ENCODE measurements at places on chromosomes 2 and 18. TPM values are rescaled to one million over a fixed set of nuclear protein-coding genes. Genes with fewer than 3 reads are reported as not detected.

GRCh38 chr2:94999431-94999883 lies 26.1 kb upstream of the MAL start:
- no peak for DNase-seq

IL1B gene
- 1.3 TPM for total RNA-seq

DNA sequence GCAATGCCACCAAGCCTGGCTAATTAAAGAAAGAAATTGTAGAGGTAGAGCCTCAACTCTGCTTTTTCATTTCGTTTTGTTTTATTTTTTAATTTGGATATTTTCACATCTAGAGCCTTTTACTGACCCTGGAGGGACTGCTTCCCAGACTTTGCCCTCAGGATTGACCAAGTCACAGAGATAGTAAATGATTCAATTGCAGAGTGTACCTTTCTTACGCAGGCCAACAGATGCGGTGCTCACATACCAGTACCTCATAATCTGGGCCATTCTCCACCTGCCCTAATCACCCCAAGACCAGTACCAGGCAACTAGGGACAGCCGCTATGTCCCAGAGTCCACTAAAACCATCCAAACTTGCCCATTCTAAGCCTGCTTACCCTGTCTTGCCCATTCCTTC lies 110.8 kb downstream of the DDX1 start:
- DNase-seq: no peak

DNA sequence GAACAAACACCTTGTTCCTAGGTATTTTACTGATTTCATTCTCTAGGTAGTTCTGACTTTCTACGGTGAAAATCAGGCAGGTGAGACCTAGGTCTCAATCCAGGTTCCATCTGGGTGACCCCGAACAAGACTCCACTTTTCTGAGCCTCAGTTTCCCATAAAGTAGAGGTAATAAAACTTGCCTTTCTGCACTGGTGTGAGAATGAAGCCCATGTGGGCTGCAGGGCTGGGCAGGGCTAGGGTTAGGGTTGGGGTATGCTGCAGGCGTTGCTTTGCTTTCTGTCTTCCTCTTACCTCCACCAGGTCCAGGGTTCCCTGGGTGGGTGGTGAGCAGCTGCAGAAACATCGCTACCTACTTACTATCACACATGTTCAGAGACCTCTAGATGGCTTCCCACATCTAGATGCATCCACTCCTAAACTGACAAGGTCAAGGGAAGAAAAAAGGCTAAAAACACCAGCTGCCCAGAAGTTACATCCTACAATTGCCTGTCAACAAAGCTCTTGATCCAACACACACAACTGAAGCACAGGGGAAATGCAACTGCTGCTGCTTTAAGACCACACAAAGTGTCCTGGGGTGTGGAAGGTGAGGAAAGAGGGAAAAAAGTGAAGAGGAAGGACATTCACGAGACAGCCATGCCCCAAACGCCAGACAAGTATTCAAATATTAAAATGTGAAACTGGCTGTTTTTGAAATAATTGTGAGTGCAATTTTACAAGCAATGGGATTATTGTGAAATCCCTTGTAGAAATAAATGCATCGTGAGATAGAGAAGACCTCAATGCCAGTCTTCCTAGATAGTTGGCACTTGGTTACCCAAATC lies 23.5 kb downstream of the MBP start:
- DNase-seq: no peak

DNA sequence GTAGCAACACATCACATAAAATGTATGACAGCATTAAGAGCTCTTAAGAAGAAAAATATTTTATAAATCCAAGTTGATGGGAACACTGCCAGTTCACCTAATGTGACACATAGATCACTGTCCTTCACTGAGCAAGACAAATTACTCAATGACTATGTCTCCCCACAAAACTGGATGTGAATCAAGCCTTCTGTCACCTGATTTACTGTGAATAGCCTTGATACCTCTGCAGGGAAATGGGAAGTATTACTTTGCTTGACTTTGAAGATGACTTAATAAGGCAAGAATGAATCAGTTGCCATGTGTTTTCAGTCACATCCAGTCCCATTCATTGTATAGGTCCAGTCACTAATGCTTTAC lies 94.6 kb downstream of the NYAP2 start:
- DNase-seq: no peak

DNA sequence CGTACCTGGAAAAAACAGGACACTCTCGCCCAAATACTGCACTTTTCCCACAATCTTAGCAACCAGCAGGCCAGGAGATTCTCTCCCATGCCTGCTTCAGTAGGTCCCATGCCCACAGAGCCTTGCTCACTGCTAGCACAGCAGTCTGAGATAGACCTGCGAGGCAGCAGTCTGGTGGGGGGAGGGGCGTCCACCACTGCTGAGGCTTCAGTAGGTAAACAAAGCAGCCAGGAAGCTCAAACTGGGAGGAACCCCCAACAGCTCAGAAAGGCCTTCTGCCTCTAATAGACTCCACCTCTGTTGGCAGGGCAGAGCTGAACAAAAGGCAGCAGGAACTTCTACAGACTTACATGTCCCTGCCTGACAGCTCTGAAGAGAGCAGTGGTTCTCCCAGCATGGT lies 1202.8 kb upstream of the ACVR2A start:
- DNase-seq: no peak

DNA sequence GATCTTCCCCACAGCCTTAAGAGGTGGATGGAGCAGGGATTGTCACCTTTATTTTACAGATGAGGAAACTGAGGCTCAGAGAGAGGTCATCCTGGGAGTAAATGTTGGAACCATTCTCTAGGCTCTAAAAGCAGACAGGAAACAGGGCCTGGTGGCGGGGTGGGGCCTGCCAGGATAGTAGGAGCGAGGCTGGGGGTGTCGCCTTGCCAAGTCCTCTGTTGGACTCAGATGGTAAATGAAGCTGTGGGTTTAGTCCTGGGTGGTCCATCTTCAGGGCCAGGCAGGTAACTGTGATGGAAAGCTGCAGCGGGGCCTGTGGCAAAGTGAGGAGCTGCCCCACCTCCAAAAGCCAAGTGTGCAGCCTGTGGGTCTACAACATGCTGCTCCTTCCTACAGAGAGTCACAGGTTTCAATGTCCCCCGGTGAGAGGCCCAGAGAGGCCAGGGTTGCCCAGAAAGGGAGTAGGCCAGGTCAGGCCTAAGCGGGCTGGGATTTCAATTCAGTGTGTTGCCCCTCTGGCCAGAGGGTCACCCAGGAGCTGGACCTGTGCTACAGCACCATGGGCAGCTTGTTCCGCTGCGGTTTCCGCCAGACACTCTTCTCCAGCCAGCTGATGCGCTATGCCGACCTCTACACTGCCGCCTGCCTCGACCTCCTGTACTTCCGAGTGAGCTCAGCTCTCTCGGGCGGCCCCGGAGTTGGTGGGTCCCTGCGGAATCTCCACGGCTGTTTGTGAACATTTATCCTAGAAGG lies 6.6 kb downstream of the NT5DC4 start:
- DNase-seq: no peak

DNA sequence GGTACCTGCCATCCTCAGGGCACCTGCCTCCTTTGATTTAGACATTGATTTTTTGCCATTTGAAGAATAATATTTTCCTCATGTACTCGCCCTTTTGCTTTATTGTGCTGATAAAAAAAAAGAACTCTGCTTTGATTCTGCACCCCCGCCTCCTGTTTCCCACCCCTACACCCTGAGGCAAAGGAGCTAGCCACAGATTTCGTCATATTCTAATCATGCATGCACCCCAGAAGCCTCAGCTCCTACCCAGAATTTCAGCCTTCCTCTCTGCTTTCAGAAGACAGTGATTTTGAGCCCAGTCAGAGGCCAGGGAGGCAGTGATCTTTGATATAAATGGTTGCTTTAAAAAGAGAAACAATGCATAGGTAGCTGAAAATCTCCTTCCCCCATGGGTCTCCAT lies 329.0 kb downstream of the PTPRM start:
- no peak for DNase-seq

DNA sequence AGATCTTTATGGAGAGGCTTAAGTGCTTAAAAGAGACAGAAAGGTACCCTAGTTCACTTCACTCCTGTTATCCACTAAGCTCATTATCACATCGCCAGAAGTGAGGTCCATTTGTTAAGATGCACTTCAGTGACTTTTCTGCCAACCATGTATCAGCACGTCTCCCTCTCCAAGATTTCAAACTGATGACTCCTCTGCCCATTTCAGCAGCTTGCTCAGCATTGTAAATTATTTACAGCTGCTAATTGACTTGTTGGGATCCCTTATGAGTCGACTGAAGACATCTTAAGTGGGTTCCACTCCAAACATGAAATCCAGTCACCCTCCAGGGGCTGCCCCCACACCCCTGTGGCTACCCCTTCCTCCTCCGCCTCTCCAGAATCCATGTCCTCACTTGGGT lies 37.3 kb downstream of the DIPK1C start:
- no peak for DNase-seq

GRCh38 chr18:59426855-59427254 lies 67.8 kb upstream of the LMAN1 start:
- no peak for DNase-seq

PJVK gene
- 1.1 TPM for total RNA-seq

DNA sequence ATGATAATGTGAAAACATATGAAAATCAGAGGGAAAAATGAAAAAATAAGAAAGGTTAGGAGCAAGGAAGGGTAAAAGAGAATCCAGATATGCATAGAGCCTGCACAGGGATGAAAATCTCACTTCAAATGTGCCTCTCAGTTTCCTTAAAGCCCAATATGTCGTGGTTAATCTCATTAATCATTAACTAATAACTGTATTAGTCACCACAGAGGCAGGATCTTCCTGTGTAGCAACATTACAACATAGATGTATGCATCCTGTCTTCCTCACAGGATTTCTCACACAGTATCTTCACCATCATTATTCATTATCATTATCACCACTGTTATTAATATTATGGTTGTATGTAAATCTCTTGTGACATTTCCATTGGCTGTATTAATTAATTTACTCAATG lies 361.2 kb upstream of the SOX11 start:
- DNase-seq: no peak

DNA sequence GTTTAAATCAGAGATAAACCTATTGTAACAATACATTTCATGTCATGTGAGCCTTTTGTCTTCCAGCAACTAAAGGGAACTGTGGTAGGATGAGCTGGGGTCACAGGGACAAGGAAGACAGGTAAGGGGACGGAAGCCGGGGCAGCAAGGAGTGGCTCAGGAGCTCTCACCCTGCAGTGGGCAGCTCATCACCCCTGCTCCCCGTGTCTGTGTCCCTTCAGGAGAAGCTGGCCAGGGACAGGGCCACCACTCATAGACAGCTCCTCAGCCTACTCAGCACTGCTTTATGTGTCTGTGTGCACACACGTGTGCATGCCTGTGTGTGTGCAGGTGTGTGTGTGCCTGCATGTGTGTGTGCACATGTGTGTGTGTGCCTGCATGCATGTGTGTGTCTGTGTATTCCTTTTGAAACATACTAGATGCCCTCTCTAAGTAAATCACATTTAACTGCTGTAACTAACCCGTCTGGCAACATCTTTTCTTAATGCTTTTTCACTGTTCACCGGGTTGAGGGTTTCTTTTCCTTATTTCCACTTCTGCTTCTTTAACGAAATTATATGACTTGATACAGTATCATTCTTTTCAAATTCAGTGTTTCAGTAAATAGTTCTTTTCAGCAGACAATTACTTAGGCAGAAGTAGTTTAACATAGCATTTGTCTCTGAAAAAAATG lies 44.2 kb downstream of the LRRFIP1 start:
- no peak for DNase-seq

DNA sequence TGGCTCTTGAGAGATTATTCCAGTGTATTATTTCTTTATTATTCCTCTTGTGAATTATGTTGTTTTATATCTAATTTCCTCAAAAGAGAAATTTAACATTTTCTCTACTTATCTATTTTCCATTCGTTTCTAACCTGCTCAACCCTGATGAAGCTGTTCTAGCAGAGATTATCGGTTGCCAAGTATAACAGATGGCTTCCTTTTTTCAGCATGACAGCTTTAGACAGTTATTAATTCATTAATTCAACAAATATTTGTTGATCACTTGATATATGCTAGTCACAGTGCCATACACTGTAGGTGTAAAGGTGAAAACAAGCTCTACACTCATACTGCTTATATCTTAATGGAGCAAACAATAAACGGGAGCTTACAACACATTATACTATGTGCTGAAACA lies 137.9 kb upstream of the UBE2E3 start:
- DNase-seq: no peak

GTF2A1L gene
- 4.0 TPM for total RNA-seq

DNA sequence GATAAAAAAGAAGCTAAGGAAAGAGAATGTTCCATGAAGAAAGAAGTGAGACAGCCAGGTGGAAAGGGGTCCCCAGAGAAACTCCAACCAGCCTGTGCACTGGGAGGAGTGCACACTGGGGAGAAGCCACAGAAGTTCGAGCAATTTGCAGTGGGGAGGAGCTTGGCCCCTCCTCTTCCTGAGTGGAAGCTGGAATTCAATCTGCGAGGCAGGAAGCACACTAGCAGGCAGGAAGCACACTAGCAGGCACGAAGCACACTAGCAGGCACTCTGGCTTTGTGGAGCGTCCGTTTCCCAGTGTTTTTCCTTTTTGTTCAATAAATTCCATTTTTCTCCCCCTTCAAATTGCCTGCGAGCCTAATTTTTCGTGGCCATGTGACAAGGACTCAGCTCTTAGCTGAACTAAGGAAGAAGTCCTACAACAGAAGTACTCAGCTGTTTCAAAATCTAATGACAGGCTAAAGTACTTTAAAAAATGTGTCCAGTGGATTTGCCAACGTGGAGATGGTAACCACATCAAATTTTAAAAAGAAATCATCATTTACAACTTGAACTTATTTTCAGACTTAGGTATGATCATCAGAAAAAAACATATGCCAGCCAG lies 21.4 kb upstream of the SPIRE1 start:
- no peak for DNase-seq

DNA sequence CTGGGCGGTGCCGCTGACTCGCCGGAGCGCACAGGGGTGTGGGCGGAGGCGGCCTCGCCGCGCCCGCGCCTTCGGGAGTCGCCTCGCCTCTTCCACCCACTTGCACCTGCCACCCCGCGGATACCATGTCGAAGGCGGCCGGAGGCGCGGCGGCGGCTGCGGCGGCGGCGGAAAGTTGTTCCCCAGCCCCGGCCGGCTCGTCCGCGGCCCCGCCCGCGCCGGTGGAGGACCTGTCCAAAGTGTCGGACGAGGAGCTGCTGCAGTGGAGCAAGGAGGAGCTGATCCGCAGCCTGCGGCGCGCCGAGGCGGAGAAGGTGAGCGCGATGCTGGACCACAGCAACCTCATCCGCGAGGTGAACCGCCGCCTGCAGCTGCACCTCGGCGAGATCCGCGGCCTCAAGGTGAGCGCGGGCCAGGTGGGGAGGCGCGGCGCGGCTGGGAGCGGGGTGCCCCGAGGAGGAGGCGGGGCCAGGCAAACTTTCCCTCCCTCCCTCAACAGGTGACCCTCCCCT lies 766 bp downstream of the CCDC85A start:
- no peak for DNase-seq

GRCh38 chr18:68098655-68099054 lies 582.1 kb upstream of the DSEL start:
- no peak for DNase-seq

POTEC gene
- total RNA-seq: not detected

GLI2 gene
- total RNA-seq: 2.4 TPM

FBXO15 gene
- total RNA-seq: not detected
